ENCODE measurements at places on chromosomes 12 and 14. TPM values are rescaled to one million over a fixed set of nuclear protein-coding genes. Genes with fewer than 3 reads are reported as not detected.
A peak's percentile ranks its signal among the peaks of the same experiment; 100 is the strongest.

GRCh38 chr12:113306382-113306781, 28.5 kb downstream of the SLC8B1 start:
- H3K27ac ChIP-seq: no peak overlapping the region
- H3K4me1 ChIP-seq: no peaks in the 10 kb centered on the region
- H3K27me3 ChIP-seq: no peaks in the 10 kb centered on the region
- no peak for DNase-seq

DNA sequence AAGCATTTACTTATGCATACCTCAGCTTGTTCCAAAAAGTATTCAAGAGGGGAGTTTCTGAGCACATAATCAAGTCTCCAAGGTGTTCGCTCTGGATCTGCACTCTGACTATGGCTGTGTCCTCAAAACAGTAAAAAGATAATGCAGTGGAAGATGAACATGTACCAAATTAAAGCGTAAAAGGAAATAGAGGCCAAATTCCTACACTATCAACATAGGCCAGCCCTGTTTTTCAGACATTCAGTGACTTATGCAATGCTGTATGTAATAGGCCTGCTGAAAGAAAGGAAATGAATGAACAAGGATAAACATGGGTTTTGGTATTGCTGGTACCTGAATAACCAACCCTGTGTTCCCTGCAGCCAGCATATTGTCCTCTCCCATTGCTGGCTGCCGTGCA, 115.7 kb downstream of the SAMD4A start:
- no peaks in the 10 kb centered on the region for H3K27me3 ChIP-seq
- no peak for DNase-seq
- peaks cover 63% of the 10 kb centered on the region for H3K4me1 ChIP-seq
- H3K4me3 ChIP-seq: no peak overlapping the region
- H3K27ac ChIP-seq: peak overlapping the region; percentile 74

GRCh38 chr12:106631150-106631549, 48.3 kb downstream of the RFX4 start:
- no peaks in the 10 kb centered on the region for H3K36me3 ChIP-seq
- DNase-seq: no peak
- H3K4me1 ChIP-seq: no peaks in the 10 kb centered on the region
- H3K4me3 ChIP-seq: no peak overlapping the region
- no peak overlapping the region for H3K27ac ChIP-seq

GRCh38 chr14:37241198-37241597, 43.5 kb downstream of the MIPOL1 start:
- H3K27me3 ChIP-seq: no peaks in the 10 kb centered on the region
- no peaks in the 10 kb centered on the region for H3K4me1 ChIP-seq
- no peak overlapping the region for H3K27ac ChIP-seq
- H3K36me3 ChIP-seq: no peaks in the 10 kb centered on the region
- H3K4me3 ChIP-seq: no peak overlapping the region

DNA sequence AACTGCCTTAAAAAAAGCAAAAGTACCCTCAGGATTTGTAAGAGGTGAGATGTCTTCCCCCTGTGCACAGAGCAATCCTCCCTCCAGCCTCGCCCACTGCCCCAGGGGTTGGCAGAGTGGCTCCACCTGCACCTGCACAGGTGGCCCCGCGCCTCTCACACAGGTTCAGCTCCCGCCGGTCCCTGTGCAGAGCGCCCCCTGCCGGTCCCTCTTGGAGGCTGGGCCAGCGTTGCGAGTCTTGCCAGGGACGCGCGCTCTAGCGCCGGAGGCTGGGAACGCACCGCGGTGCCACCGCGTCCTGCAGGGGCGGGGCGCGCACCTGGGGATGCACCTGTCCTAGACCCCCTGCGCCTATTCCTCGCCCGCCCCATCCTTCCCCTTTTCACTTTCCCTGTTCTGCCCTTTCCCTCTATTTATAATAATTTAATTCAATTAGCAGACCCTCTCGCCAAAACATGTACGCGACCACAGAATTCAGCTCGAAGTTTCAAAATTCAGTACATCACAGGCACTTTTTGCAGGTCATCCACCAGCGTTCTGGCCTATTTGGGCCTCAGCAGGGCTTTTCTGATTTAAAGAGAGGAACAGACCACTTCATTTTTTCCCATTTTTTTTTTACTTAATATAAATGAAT, 618.6 kb downstream of the AACS start:
- no peak overlapping the region for H3K4me3 ChIP-seq
- no peaks in the 10 kb centered on the region for H3K36me3 ChIP-seq
- no peak overlapping the region for H3K27ac ChIP-seq
- peak; percentile 83 for DNase-seq
- H3K4me1 ChIP-seq: no peaks in the 10 kb centered on the region

DNA sequence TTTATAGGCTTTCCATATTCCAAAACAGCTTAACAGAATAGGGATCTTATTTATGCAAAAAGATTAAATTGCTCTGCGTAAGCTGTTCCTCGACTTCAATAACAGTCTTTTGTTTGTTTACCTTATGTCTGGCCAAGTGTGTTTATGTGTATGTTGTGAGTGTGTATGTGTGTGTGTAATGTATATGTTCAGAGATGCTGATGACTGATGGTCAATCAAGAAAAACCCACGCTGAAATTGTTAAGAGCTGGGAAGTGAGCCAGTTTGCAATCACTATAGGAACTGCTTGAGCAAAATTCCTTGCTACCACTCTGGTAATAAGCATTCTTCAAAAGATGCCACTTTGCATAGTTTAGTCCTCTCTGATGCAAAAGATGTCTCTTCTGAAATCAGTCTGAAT, 59.6 kb downstream of the PRKD1 start:
- peaks cover 3% of the 10 kb centered on the region for H3K4me1 ChIP-seq
- H3K27me3 ChIP-seq: no peaks in the 10 kb centered on the region
- DNase-seq: peak; percentile 20
- H3K27ac ChIP-seq: no peak overlapping the region
- no peak overlapping the region for H3K4me3 ChIP-seq

- H3K27me3 ChIP-seq: peaks cover 5% of the 10 kb centered on the region
- no peak overlapping the region for H3K27ac ChIP-seq
- H3K4me1 ChIP-seq: peaks cover 4% of the 10 kb centered on the region
- DNase-seq: no peak
Measured at GRCh38 chr12:119666900-119667576, 895 bp upstream of the PRKAB1 start.

DNA sequence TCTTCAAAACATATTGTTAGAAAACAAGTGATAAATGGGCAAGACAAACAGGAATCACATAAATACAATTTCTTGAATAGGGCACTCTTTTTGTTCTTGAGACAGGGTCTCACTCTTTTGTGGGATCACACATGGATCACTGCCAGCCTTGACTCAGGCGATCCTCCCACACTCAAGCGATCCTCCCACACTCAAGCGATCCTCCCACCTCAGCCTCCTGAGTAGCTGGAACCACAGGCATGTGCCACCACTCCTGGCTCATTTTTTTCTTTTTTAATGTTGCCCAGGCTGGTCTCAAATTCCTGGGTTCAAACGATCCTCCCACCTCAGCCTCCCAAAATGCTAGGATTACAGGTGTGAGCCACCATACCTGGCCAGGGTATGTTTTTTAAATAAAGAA, 57.4 kb downstream of the ATP2B1 start:
- no peak for DNase-seq
- no peaks in the 10 kb centered on the region for H3K27me3 ChIP-seq
- H3K4me1 ChIP-seq: no peaks in the 10 kb centered on the region
- H3K27ac ChIP-seq: no peak overlapping the region
- no peaks in the 10 kb centered on the region for H3K36me3 ChIP-seq

Gene TC2N
- total RNA-seq: 0.25 TPM

Gene MGP
- total RNA-seq: not detected

Gene PIK3C2G
- total RNA-seq: not detected
